ENCODE measurements at places on chromosomes 12 and 14. TPM values are rescaled to one million over a fixed set of nuclear protein-coding genes. Genes with fewer than 3 reads are reported as not detected.

Gene NFE2
- not detected for total RNA-seq

Gene AQP2
- total RNA-seq, result not detected

Gene KRT85
- total RNA-seq, result not detected

Gene NEUROD4
- total RNA-seq, result 0.11 TPM

DNA sequence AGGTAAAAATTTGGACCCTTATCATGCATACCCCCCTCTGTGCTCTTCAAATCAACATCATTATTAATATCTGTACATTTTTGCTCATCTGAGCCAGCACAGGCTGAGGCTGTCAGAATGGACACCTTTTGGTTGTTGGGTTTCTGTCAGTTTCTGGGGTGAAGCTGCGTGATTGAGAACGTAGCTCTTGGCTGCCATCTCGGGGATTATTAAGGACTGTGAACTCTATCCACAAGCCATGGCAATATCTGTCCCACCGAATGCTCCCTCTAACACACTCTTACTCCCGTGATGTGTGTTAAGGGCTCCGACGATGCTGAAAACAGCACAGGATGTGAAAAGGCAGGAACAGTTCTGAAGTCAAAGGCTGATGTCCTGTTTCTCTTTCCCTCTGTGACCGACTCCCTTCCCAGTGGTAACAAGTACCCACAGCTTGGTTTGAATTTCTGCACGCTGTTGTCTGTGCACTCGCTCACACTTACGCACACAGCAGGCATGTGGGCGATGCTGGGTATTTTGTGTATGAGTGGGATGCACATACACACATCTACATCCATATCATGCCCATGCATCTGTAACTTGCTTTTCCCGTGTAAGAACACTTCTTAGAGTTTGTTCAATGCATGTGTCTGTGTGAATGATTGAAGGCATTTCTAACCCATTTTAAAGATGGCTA is 405.6 kb downstream of the TMEM121 start:
- DNase-seq, result no peak
- no peaks in the 10 kb centered on the region for H3K36me3 ChIP-seq
- H3K27ac ChIP-seq, result no peak overlapping the region
- no peaks in the 10 kb centered on the region for H3K27me3 ChIP-seq
- no peaks in the 10 kb centered on the region for H3K4me1 ChIP-seq

DNA sequence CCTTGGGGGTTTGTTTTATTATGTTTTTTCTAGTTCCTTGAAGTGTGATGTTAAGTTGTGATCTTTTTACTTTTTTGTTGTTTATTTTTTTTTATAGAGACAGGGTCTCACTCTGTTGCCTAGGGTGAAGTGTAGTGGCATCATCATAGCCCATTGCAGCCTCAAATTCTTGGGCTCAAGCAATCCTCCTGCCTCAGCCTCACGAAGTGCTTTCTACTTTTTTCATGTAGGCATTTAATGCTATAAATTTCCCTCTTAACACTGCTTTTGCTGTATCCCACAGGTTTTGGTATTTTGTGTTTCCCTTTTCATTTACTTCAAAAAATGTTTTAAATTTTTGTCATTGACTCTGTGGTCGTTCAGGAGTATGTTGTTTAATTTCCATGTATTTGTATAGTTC is 26.6 kb upstream of the PRPF39 start:
- no peaks in the 10 kb centered on the region for H3K36me3 ChIP-seq
- no peak for DNase-seq
- no peaks in the 10 kb centered on the region for H3K27me3 ChIP-seq
- H3K4me1 ChIP-seq, result no peaks in the 10 kb centered on the region
- H3K27ac ChIP-seq, result no peak overlapping the region
- H3K4me3 ChIP-seq, result no peak overlapping the region

GRCh38 chr14:24234095-24235005 is 1.6 kb downstream of the GMPR2 start:
- no peaks in the 10 kb centered on the region for H3K27me3 ChIP-seq
- DNase-seq, result no peak
- H3K36me3 ChIP-seq, result peaks cover 3% of the 10 kb centered on the region
- no peak overlapping the region for H3K4me3 ChIP-seq
- no peak overlapping the region for H3K27ac ChIP-seq

GRCh38 chr12:59087077-59087673 is 166.9 kb upstream of the LRIG3 start:
- H3K4me3 ChIP-seq, result no peak overlapping the region
- DNase-seq, result no peak
- H3K4me1 ChIP-seq, result no peaks in the 10 kb centered on the region
- no peak overlapping the region for H3K27ac ChIP-seq
- no peaks in the 10 kb centered on the region for H3K36me3 ChIP-seq

DNA sequence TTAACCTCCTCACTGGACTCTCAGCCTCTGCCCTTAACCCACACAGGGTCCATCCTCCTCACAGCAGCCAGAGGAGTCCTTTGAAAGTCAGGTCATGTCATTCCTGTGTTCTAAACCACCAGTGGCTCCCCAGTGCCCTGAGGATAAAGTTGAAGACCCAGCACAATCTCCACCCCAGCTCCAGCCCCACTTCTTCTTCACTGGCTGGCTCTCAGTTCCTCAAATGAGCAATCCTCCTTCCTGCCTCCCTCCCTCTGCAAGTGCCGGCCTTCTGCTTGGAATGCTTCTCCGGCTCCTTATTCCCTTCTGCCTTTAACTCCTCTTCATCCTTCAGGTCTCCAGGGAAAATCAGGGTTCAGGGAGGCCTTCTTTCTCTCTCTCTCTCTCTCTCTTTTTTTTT is 32.0 kb upstream of the SPPL3 start:
- H3K36me3 ChIP-seq, result no peaks in the 10 kb centered on the region
- DNase-seq, result no peak
- H3K27me3 ChIP-seq, result no peaks in the 10 kb centered on the region
- H3K4me1 ChIP-seq, result no peaks in the 10 kb centered on the region

DNA sequence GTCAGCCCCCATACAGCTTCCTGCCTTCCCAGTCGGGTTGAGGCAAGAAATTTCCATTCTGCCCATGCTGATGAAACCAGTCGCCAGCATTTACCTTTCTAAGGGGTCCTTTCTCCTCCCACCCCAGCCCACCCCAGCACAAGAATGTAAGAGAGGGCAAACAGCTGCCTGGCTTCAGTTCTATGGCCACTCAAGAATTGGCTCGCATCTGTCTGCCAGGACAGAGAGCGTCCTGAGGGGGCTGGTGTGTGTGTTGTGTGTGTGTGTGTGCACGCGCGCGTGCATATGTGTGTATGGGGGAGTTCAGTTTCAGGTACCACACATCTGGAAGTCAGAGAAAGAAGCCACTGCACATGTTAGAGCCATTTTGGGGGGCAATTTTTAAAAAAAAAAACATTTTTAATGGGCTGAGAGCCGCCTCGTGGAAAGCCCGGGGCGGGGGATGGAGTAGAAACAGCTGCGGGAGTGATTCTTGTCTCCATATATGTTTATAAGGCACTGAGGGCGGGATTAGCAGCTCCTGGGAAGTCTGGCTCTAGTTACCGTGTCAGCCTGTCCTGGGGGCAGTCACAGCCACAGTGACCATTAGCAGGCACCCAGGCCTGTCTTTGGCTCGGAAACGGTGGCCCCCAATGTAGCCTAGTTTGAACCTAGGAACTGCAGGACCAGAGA is at the start of gene WNT5B:
Gene WNT5B (plus strand): TSS at position 566 of the 672 bp plus-strand sequence. CDS start 2,124 bp downstream, outside the sequence.
- H3K4me1 ChIP-seq, result no peaks in the 10 kb centered on the region
- peak within 1 kb of the TSS; percentile 35 for H3K4me3 ChIP-seq
- no peaks in the 10 kb centered on the region for H3K36me3 ChIP-seq
- peak within 1 kb of the TSS; percentile 66 for H3K27ac ChIP-seq
- DNase-seq, result no peak

- no peak overlapping the region for H3K27ac ChIP-seq
- H3K27me3 ChIP-seq, result no peaks in the 10 kb centered on the region
- no peaks in the 10 kb centered on the region for H3K36me3 ChIP-seq
- H3K4me3 ChIP-seq, result no peak overlapping the region
- no peaks in the 10 kb centered on the region for H3K4me1 ChIP-seq
Measured at GRCh38 chr12:65300679-65301349, 22.3 kb downstream of the MSRB3 start.

DNA sequence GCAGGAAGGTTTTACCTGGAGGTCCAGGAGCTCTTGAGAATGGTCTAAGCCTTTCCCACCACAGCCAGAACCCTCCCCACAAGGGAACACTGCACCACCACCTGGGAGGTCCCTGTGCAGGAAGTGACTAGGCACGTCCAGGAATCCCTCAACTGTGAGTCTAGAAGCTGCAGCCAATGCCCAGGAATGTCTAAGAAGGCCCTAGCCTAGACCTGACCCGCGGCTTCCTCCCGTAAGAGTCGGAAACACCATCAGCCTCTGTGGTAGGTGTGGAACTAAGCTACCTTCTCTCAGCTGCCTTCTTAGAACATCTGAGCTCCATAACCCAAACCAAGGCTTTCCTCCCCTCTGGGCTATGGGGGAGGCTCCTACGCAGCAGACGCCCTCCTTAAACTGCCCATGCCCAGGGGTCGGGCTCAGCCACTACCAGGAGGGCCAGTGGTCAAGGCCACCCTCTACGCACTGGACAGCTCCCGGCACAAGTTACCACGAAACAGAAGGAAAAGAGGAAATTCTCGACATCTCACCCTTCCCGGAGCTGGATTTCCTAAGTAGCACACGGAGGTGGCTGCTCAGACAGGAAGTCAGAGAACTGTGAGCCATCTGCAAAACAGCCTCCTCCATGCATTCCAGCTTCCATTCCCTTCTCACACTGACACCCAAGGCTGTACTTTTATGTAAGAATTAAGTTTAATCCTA is 25.5 kb downstream of the ZFYVE21 start:
- H3K36me3 ChIP-seq, result no peaks in the 10 kb centered on the region
- no peak overlapping the region for H3K27ac ChIP-seq
- no peak overlapping the region for H3K4me3 ChIP-seq
- H3K4me1 ChIP-seq, result peaks cover 11% of the 10 kb centered on the region

DNA sequence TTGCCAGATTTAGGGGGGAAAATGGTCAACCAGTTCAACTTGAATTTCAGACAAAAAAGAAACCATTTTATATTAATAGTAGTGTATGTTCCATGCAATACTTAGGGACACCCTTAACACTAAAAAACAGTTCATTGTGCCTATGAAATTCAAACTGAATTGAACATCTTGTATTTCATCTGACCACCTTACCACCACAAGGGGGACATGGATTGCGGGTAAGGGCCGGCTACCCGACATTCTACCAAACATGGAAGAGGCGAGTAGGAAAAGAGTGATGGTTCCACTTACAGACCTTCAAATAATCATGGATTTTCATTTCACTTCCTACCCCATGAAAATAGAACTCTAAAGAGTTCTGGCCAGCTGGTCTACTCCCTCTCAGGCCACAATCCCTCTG is 10.3 kb upstream of the STK38L start:
- H3K4me1 ChIP-seq, result no peaks in the 10 kb centered on the region
- H3K27ac ChIP-seq, result no peak overlapping the region
- no peaks in the 10 kb centered on the region for H3K36me3 ChIP-seq
- H3K4me3 ChIP-seq, result no peak overlapping the region
- no peak for DNase-seq

DNA sequence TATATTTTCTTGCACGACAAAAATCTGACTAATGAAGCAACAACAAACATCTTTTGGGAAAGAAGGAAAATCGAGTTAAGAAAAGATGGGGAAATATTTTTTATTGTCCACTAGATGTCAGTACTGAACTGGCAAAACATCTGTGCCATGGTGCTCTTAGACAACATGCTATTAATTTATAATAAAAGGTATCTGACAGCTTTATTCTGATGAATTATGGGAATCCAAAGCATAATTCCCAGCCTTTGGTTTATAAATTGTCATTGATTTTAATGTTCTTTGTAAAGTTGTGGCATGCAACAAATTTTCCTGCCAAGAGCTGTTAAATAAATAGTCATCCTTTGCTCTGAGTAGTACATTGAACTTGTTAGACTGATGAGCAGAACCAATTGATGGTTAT is 231.2 kb downstream of the ETNK1 start:
- no peak overlapping the region for H3K27ac ChIP-seq
- no peak overlapping the region for H3K4me3 ChIP-seq
- no peaks in the 10 kb centered on the region for H3K4me1 ChIP-seq
- no peak for DNase-seq

- no peak overlapping the region for H3K27ac ChIP-seq
- no peaks in the 10 kb centered on the region for H3K27me3 ChIP-seq
- no peaks in the 10 kb centered on the region for H3K36me3 ChIP-seq
- no peak for DNase-seq
- H3K4me3 ChIP-seq, result no peak overlapping the region
- H3K4me1 ChIP-seq, result no peaks in the 10 kb centered on the region
Measured at GRCh38 chr12:56229082-56229481, 769 bp upstream of the SLC39A5 start.

DNA sequence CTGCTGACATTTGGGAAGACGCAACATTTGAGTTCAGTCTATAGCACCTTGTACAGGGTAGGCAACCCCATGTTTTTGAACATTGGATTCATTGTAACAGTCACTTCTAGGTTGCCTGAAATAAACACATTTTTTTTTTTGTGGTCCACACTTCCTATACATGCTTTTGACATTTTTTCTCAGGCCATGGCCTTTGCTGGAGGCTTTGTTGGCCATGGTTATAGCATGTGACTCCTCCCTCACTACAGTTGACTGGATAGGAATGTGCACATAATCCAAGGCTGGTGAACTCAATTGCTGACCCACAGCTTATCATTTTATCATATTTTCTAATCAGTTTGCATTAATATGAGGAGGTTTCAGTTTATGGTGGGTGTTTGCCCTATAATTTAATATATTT is 60.6 kb downstream of the TMEM117 start:
- H3K4me1 ChIP-seq, result no peaks in the 10 kb centered on the region
- H3K27ac ChIP-seq, result no peak overlapping the region
- DNase-seq, result no peak
- no peak overlapping the region for H3K4me3 ChIP-seq

DNA sequence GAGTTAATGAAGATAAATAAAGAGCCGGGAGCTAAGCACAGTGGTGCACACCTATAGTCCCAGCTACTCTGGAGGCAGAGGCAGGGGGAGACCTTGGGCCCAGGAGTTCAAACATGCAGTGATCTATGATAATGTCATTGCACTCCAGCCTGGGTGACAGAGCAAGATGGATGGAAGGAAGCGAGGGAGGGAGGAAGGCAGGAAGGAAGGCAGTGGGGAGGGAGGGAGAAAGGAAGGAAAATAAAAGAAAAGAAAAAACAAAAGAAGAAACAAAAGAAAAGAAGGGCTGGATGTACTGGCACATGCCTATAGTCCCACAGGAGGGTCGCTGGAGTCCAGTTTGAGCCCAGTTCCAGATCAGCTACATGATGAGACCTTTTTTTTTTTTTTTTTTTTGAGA is 19.0 kb upstream of the SP7 start:
- H3K36me3 ChIP-seq, result no peaks in the 10 kb centered on the region
- no peak overlapping the region for H3K4me3 ChIP-seq
- no peaks in the 10 kb centered on the region for H3K4me1 ChIP-seq
- no peak for DNase-seq
- no peak overlapping the region for H3K27ac ChIP-seq
